Right renal cortex interstitium (tissue), 3 donors: ENCODE measurements at places on chromosomes 11 and 22.

- no peak for DNase-seq
Observed at GRCh38 chr22:19626042-19626587, 88.2 kb upstream of the SEPTIN5 start.

- no peak for DNase-seq
Observed at GRCh38 chr11:6079463-6079862, 28.0 kb upstream of the OR56B4 start.

DNA sequence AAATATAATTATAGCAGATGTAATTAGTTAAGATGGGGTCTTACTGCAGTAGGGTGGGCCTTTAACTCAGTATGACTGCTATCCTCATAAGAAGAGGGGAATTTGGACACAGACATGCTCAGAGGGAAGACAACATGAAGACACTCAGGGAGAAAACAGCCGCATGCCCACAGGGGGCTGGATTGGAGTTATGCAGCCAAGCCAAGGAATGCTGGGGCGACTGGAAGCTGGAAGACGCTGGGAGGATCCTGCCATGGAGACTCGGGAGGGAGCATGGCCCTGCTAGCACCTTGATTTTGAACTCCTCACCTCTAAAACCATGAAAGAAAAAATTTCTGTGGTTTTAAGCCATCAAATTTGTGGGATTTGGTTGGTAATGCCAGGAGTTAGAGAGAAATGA, 40.9 kb downstream of the PANX1 start:
- DNase-seq = no peak

GRCh38 chr11:68413591-68413999, 47.0 kb upstream of the PPP6R3 start:
- DNase-seq = no peak

DNA sequence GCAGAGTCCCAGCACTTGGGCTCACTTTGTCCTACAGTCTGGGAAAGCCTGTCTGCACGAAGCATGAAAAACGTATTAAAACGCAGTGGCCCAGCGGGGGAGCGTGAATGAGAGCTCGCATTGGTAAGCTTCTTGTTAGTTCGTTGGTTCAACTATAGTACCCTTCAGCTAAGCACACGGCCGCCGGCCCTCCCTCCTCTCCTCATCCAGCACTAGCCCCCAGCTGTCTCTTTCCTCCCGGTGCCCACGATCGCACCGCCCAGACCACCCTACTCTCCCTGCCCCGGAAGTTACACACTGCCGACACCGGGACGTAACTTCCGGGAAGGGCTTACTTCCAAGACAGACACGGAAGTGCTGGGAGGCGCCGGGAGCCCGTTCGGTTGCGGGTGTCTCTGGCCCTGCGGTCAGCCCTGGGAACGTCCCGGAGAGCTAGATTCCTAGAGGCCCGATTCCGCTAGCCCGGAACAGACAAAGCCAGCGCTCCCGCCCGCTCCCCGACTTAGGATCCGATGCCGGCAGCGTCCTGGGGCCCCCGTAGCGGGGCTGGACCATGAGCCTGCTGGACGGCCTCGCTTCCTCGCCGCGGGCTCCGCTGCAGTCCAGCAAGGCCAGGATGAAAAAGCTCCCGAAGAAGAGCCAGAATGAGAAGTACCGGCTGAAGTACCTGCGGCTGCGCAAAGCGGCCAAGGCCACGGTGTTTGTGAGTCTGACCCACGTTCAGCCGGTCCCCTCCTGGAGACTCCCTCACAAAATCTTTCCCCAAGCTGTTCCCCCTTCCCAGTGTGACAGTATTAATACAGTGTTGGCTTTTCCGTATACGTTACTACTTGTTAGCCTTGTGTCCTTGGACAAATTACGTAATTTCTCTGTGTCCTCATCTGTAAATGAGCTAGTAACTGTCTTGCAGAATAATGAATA, at the start of gene TBRG1:
Gene TBRG1 (plus strand): TSS at position 334 of the 921 bp plus-strand sequence. CDS start 220 bp downstream, at position 554.
- DNase-seq = peak; percentile 93

- no peak for DNase-seq
Observed at GRCh38 chr22:23089633-23090456, 19.5 kb downstream of the GNAZ start.

DNA sequence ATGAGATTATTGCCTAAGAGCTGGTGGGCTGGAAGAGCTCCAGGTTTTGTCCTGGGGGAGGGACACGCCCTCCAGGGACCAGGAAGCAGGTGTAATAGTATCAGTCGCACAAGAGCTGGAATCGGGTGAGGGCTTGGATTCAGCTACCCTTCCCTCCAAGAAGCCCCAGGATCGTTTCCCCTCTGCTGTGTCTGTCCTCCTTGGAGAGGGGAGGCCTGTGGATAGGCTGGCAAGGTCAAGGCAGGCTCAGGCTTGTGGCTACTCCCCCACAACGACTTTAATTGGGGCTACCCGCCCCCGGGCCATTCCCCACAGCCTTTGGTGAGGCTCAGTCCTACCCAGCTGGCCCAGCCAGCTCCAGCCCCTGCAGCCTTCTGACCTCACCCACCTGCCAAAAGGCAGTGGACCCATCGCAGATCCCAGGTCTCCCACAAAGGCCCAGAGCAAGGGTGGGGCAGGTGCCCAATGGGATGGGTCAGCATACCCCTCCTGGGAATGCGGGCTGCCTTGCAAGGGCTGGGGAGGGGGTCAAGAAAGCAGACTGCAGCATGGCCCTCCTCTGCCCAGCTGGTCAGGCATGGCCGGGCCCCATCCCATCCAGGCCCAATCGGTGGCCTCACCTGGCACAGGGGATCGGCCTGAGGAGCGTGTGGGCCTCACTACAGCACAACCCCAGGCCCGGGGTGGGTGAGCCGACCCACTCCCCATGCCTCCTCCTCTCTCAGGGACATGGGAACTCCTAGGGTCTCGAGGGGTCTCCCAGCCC, 1.0 kb downstream of the CTSD start:
- DNase-seq = no peak

DNA sequence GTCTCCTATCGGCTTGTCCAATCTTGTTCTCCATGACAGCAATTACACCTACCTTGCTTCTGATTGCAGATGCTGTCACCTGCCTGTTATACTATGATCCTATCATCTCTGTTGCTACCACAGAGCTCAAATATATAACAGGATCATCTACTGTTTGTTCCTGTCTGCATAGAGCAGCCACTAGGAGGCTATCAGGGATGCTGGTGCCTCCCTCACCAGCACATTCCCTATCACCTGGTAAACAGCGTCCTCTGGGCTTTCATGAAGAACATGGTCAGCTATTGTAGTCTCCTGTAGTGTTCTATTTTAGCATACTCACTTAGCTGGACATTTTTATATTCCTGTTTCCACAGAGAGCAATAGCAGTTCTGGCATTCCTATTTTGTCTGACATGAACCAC, 87.8 kb upstream of the FAT3 start:
- DNase-seq = no peak

DNA sequence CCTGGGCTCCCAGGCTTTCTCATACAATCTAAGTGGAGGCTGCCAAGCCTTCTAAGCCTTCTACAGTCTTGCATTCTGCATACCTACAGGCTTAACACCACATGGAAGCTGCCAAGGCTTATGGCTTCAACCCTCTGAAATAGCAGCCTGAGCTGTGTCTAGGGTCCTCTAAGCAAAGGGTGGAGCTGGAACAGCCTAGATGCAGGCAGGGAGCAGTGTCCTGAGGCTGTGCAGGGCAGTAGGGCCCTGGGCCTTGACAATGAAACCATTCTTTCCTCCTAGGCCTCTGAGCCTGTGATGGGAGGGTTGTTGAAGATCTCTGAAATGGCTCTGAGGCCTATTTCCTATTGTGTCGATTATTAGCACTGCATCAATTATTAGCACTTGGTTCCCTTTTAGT, 150.9 kb upstream of the GRK3 start:
- no peak for DNase-seq

DNA sequence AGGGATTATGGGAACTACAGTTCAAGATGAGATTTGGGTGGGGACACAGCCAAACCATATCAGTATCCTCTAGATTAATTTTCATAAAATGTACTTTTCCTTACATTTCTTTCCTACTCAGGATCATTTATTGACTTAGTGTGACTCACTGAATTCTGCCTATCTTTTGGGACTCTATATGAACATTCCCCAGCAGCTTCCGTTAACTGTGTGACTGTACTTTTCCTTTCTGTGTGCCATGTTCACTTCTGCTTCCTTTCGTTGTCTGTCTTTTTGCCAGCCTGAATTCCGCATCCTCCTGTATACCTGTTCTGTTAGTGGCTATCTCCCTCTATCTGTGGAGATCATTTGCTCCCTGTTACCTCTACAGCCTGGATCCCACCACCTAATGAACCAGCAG, 48.8 kb downstream of the SPECC1L start:
- DNase-seq = no peak

GRCh38 chr11:34425360-34425759, 13.4 kb upstream of the CAT start:
- DNase-seq = no peak

DNA sequence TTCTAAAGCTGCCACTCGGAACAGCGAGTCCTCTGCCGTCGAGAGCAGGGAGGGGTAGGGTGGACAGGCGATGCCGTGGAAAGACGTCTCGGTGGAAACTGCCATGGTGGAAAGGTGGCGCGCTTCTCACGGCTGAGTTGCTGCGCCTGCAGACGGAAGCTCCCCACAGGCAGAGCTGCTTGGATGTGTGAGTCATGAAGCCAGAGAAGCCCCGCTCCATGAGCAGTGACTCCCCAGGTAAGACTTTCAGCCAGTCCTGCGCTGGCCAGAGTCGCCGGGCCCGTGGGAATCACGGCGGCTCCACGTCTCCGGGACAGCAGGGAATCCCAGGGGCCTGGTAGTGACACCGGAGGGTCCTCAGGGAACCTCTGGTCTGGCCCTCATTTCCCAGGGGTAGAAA, 4.0 kb upstream of the TRMU start:
- no peak for DNase-seq

DNA sequence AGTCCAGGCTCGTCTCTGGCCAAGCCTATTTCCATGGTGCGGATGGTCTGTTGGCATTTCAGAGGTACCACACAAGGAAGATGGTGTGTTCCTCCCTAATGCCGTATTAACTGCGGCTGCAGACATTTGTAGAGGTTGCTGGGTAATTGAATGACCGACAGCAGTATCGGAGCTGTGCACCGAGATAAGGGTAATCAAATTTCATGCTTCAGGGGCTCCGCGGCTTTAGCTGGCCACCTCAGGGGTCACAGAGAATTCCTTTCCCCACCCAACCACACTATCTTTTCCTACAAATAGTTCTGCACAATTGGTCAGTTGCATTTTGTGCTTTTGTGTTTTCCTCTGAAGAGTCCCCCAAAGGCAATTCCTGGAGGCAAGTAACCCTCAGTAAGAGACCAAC, 297.4 kb downstream of the OPCML start:
- DNase-seq = no peak

- no peak for DNase-seq
Observed at GRCh38 chr11:33339247-33339646, 82.1 kb downstream of the HIPK3 start.

DNA sequence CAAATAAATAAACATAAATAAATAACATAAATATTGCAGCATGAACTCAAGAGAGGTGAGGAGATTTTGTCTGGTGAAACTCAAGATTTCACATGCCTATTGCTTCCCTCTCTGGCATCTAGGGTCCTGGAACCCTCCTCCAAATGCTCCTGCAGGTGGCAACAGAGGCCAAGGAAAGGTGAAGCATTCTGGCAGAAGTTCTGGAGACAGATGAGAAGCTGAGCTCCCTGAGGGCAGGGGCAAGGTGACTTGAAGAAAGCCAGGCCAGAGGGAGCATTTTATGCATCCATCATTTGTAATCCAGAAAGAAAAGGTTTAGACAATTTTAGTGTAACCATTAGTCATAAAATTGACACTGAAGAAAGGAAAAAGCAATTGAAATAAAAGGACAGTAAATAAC, 64.9 kb downstream of the ENDOD1 start:
- no peak for DNase-seq

DNA sequence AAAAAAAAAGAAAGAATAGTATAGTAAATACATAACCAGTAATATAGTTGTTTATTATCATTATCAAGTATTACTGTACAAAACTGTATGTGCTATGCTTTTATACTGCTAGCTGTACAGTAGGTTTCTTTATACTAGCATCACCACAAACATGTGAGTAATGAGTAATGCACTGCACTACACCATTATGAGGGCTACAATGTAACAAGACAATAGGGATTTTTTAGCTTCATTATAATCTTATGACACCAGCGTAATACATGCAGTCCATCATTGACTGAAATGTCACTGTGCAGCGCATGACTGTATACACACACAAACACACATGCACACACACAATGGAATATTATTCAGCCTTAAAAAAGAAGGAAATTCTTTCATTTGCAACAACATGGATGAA, 111.5 kb upstream of the ZBED5 start:
- no peak for DNase-seq
